ENCODE measurements at places on chromosomes 4 and X.

DNA sequence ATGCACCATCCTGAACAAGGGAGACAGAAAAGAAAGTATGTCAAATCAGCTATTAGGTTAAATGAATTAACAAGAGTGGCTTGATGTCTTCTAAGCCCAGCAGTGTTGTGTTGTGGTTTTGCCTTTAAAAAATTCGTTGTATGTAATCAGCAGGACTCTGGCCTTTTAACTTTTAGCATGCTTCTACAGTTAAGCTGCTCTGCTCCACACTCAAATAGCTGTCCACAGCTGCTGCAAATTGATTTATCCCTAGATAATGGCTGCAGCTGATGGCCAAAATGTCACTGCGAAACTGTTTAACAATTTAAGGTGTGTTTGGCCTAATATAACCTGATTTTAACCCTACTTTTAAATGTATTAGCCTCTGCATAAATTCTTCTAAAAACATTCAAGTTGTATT is 85.8 kb downstream of the CXXC4 start:
- DNase-seq = no peak

DNA sequence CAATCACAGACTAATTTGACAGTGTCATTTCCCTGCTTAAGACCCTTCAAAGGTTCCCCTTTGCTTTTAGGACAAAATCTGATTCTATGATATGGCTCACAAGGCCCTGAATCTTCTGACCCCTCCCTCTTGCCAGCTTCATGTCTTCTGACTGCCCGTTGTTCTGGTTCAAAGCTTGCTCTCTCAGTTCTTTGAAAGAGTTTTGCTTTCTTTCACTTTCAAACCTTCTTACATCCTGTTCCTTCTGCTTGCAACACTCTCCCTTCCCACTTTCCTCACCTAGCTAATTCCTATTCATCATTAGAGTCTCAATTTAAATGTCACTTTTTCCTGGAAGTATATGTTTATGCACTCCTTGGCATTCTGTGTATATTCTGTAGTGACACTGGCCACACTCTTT is 299.2 kb downstream of the IDS start:
- DNase-seq = no peak

DNA sequence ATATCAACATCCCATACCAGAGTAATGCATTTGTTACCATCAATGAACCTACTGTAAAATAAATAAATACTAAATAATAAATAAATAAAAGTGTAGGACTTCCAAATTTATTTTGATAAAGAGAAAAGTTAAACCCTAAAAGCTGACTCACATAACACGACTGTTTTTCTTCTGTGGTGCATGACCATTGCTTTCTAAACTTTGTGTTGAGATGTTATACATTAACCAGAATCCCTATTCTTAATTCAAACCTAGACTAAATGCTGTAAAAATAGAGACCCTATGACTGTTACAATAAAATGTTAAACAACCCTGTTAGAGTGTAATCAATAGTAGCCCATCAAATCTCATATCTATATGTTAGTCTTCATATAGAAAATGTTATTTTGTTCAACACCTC is 20.9 kb upstream of the PRMT9 start:
- no peak for DNase-seq

- DNase-seq = no peak
Observed at GRCh38 chrX:17826609-17827496, 34.2 kb downstream of the RAI2 start.

- no peak for DNase-seq
Observed at GRCh38 chrX:44903107-44903506, 30.1 kb downstream of the KDM6A start.

GRCh38 chr4:140222171-140222570 is 68.2 kb upstream of the MAML3 start:
- no peak for DNase-seq

DNA sequence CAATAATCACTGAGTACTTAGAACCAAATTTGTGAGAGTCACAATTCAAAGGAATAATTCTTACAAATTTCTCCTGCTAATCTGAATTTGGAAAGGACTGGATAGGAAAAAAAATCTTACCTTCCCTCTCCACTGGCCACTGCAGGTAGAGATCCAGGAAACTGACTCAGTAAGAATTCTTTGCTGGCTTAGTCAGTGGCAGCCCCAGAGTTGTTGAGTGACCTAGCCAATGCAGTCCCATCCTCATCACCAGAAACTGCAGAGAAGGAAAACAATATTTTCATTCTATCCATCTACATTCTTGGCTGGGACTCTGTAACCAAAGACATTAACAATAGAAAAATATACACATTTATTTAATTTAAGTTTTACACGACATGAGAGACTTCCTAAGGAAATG is 572.0 kb downstream of the ADGRL3 start:
- no peak for DNase-seq

GRCh38 chr4:56976283-56976836 is 1.0 kb downstream of the NOA1 start:
- no peak for DNase-seq

- no peak for DNase-seq
Observed at GRCh38 chr4:161828061-161828460, 335.7 kb downstream of the FSTL5 start.

DNA sequence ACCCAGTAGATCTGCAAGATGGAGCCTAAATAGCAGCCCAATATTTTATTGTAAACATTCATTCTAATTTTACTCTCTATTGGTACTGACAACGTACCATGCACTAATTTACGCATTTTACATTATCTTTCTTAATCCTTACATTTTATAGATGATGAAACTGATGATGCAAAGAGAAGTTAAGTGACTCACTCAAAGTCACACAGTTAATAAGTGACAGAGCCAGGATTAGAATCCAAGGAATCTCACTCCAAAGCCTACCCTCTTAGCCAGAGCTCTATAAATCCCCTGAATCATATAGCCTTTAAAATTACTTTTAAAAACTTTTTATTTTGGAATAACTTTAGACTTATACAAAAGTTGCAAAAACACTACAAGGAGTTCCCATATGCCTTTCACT is 37.6 kb downstream of the PHKA1 start:
- no peak for DNase-seq

DNA sequence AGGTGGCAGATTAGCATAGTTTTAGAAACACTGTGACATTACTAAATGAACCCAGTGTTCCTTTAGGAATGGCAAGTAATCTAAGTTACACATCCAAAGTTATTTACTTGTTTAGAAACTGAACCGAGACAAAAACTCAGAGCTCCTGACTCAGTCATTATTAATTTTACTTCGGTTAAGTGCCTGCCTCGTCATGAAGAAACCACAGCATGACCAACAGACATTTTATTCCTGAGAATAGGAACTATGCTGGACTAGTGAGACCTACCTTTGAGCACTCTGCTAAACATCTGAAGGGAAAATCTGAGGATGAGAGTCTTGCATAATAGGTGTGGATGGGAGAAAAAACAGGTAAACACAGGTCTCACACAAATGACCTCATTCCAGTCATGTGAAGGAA is 2.5 kb downstream of the BEX1 start:
- DNase-seq = no peak

DNA sequence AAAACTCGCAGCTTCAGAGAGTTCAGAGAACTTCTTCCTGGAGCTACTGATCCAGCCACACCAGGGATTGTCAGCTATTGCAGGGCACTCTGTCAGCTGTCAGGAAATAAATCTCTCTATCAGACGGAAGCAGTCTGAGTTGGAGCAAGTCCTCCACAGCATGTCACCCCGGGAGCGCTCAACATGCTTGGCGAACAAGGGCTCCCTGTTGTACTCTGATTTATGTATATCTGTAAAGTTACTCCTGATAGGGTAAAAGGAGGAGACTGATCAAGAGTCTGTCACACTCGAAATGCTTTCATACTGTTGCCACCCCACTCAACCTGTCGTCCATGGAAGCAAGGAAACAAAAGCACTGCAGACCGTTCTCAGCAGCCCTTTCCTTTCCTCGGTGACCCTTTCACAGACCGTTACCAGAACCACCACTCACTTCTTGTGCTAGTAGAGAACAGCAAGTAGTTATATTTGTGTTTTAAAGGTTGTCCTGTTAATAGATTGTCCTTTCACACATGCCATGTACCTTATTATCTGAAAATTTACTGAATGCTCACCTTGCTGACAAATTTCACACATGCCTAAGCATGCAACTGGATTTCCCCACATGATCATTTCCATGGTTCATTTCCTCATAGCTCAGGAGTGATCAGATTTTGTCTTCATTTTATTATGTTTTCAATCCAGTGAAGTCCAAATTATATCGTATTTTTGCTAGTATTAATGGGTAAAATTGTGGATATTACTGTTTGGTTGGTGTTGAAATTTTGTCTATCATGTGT is 2108.9 kb upstream of the TENM3 start:
- no peak for DNase-seq

- no peak for DNase-seq
Observed at GRCh38 chrX:102787283-102787682, 66.7 kb downstream of the GPRASP3 start.

DNA sequence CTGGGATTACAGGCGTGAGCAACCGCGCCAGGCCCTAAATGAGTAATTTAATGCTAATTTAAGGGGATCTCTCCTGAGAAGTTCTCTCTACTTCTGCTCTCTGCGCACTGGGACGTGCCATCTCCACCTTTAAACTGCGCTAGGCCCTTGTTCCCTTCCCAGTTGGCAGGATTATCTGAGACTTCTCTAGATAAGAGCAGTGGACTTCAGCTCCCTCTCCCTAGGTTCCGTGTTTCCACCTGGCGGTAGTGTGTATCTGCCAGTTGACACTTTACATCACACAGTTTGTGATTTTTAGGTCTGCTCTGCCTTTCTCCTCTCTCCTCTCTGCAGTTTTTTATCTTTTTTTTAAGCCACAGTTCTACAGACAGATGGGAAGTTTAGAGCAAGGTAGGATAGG is 40.2 kb downstream of the ARHGAP10 start:
- DNase-seq = no peak

DNA sequence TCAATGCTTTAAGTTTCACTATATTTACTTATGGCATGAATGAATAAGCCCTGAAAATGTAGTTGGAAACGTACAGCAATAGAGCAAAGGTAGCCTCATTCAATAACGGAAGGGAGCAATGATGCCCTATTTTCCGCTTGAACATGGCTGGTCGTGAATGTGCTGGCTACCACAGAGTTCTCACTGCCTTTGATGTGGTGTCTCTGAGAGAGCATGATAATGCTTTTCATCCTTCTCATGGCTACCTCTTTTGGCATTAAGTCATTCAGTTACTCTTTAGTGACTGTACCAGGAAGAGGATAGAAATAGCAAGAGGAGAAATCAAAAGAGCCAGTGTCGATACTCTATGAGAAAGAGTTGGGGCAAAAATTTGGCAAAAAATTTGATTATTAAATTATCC is 308.0 kb downstream of the PPP3CA start:
- DNase-seq = no peak

DNA sequence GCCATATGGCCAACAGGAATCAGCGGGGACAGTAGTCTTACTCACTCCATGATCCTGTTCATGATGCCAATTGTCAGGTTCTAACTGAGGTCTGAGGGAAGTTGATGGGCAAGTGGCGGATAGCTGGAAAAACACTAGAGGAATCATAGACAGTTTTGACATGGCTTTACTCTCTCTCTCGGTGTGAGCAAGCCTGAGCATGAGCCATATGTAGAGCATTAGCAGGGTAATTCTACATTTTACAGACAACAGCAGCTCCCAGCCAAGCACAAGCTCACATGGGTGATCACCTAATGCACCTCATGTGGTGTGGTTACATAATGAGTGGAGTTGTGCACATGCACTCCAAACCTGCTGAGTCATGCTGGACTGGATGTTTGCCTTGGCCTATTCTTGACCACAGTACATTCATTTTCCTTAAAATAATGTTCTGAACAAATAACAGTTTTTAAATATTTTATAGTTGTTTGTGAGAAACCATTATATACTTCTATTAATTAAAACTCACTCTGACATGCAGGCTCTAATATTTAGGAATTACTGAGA is 429.2 kb downstream of the GPAT3 start:
- no peak for DNase-seq

DNA sequence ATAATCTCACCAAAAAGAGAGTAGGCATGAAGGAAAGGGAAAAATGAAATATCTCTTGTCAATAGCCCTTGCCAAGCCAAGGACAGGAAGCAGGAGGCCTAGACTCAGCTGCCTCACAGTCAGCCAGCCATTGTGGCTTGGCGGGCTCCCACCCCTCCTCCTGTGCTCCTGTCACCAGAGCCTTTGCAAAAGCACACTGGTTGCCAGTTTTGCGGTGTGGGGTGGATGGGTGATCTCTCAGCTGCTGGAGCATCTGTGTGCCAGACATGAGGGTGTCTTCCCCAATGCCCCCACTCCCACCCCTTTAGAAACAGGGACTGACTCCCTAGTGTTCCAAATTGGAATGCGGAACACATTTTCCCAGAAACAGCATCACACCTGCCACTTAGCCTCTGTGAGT is 26.1 kb downstream of the ARHGEF6 start:
- DNase-seq = no peak

DNA sequence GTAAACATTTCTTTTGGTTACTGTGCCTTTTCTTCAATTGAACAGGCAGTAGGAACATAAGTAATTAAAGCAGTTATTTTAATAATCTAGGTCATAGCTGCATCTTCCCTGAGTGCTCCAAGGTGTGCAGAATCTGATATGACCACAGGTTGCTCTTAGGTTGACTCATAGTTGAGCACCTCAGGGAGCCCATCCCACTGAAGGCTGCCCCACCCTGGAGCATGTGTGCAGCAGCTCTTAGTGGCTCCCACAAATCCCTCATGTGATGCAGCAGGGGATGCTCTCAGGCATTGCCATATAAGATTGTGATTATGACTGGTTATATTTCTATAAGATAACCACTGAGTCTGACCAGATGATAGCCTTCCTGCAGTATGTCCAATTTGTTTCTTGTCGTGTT is 72.3 kb downstream of the ZNF518B start:
- no peak for DNase-seq

DNA sequence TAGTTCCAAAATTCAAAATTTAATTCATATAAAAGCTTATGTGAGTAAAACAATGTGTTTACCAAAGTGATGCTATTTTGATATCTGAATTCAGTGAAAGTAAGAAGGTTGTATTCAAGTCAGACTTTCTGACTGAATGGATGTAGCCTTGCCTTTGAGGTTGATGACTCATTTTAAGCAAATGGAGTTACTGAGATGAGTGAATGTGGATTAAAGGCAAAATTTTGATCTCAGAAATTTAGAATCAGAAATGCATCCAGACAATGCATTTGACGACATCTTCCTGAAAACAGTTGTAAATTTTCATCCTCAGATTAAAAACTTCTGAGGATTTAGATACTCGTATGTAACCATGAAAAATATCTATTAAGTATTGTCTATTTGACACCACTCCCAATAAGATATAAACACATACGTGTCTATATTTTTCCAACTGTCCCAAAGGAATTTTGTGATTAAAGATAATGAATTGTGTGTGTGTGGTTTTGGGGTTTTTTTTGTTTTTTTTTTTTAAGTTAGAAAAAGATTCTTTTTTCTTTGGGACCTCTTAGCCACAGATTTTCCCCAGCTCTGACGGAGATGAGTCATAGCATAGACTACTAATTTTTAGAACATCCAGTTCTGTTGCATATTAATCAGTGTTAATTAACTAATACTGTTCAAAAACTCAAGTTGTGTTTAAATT is 34.4 kb downstream of the NFKB1 start:
- no peak for DNase-seq
